ENCODE measurements at places on chromosomes 16 and 17.
A peak's percentile ranks its signal among the peaks of the same experiment; 100 is the strongest.

GRCh38 chr17:17468217-17469010 is 8.4 kb upstream of the MED9 start:
- no peak for DNase-seq

DNA sequence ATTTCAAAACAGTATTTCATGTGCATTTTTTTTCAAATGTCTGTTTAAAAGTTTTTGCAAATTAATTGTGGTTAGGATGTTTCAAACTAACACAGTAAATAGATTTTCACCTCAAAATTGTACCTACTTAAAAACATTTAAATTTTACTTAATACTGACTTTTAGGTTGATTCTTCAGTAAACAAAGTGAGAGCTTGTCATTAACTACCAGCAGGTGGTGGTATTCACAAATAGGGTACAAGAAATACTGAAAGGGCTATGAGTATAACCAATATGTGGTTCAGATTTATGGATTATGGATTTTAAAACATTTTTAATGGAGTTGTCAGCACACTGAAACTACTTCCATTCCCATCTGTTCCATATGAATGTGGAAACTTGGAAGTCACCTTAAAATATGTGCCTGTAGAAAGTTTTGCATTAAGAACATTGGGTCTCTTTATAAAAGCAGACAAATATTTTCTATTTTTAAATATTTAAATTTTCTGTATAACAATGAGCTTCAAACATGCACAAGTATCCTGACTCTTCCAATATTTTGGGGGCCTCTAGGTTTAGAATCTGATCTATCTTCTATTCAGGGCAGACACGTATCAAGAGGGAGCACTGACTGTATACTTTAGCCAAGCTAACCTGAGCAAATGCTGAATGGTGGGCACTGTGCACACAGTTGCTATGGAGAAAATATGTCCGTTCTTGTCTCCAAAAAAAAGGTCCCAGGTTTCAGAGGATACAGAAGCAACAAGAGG is 155.6 kb downstream of the SNX11 start:
- no peak for DNase-seq

DNA sequence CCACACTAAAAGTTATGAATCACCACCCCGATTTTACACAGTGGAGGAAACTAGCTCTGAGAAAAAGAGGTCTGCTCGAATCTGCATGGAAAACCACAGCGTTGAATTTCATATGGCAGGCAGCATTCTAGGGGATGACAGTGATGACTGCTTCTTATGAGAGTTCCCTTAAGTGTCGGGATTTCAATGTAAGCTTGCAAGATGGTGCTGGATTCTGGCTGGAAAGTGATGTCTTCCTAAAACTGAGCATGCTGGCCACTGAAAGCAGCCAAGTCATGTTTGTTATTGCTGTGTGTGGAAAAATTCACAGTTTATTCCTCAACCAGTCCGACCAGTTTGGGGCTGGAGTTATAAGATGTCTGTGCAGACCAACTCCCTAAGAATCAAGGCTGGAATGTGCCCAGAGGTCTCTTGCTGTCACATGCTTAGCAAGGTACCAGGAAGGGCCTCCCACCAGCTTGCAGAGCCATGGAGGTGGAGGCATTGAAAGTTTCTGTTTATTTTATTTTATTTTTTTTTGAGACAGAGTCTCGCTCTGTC is 37.2 kb upstream of the GAN start:
- peak; percentile 56 for DNase-seq

GRCh38 chr16:49856672-49857330 is 889 bp upstream of the ZNF423 start:
- peak; percentile 94 for DNase-seq

GRCh38 chr16:59042301-59042700 is 308.2 kb upstream of the GOT2 start:
- no peak for DNase-seq

GRCh38 chr16:669666-670065 is 1.7 kb downstream of the RHOT2 start:
- DNase-seq = no peak

GRCh38 chr17:12605222-12605621 is 60.5 kb upstream of the MYOCD start:
- no peak for DNase-seq

DNA sequence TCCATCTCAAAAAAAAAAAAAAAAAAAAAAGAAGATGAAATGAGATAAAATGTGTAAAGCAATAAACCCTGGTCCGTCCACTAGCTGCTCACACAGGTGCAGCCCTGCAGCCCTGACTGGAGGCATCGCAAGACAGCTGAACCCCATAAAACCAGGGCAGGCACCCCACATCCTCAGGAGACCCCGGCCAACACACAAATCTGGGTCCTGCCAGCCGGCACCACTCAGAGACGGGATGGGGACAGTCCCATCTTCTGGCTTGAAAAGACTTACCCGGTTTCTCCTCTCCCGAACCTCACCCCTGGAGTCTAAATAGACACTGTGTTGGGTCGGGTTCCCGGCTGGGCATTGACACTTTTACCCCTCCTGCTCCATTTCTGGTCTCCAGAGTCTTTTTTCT is 52.7 kb upstream of the TNRC6C start:
- DNase-seq = no peak

DNA sequence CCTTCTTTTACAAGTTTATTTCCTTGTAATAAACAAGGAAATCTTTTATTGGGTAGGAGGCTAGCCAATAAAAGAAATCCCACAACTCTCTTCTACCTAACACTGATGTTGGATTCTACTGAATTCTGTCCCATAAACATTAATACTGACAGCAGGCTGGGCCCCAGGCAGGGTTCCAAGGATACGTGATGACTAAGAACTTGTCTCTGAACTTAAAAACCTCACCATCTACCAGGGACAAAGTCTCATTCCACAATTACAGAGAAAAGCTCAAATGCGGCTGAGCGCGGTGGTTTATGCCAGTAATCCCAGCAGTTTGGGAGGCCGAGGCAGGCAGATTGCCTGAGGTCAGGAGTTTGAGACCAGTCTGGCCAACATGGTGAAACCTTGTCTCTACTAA is 64.9 kb downstream of the ARHGAP17 start:
- no peak for DNase-seq

- no peak for DNase-seq
Observed at GRCh38 chr16:56382459-56382858, 42.9 kb downstream of the AMFR start.

- no peak for DNase-seq
Observed at GRCh38 chr16:57809276-57810196, 7.2 kb upstream of the KIFC3 start.

DNA sequence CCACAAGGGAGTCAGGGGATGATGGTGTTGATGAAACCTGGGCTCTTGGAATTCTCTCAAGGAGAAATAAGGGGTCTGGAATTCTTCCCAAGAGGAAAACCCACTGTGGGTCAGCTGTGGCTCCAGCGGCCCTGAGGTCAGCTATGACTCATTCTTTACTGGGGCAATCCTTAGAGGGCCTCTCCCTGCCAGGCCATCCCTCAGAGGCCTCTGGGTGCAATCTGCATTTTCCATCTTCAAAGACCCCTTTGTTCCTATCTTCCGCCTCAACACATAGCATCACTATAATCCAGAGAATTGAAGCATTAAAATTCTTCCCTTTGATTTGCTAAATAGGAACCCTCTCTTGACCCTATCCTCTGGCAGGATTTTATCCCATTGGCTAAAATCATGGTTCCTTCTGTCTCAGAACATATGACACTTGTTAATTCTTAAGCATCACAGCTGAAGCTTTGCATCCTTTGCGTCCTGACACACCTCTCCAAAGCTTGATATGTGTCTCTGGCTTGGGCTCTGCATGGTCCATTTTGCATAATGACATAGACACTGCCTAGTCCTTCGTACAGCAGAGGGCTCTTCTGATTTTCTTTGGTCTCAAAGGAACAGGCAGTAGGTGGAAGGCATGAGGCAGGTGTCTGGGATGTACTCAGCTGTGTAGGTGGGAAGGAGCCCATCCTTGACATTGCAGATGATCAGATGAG is 4.4 kb upstream of the KRT37 start:
- no peak for DNase-seq

DNA sequence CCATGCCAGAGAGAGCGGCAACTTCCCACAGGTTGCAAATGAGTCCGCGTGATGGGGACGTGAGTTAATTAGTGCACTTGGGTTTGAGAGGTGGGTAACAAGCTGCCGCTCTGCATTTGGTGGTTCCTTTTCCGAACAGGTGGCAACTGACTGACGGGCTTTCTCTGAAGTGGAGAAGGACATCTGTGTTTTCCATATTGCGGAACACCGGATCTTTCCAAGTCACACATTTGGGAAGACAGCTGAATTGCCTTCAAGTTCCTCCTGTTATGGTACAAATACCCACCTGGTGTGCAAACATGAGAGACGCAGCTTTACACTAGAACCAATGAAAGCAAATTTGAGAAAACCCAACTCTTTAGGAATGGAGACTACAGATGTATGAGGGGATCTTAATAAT is 451.3 kb upstream of the ZFHX3 start:
- DNase-seq = no peak

DNA sequence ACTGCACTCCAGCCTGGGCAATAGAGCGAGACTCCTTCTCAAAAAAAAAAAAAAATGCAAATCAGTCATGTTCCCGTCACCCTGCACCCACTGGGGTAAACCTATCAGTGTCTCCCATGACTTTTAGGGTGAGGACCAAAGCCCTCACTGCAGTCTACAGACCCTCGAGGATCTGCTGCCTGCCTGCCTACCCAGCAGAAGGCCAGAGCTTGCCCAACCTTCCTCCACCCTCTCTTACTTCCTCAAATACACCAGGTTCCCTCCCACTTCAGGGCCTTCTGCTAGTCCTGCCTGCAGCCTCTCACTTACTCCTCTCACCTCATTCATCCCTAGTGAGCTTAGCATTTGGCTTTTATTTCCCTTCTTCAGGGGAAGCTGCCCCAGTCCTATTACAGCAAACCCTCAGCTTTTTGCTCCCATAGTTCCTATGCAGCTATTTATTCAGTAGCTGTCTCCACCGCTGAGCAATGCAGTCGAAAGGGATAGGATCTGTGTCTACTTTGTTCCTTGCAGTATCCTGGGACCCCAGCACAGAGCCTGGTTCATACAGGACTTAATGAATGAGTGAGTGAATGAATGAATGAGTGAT is 17.8 kb upstream of the TOB1 start:
- DNase-seq = no peak

GRCh38 chr17:81178136-81179091 is 12.4 kb upstream of the AATK start:
- no peak for DNase-seq

DNA sequence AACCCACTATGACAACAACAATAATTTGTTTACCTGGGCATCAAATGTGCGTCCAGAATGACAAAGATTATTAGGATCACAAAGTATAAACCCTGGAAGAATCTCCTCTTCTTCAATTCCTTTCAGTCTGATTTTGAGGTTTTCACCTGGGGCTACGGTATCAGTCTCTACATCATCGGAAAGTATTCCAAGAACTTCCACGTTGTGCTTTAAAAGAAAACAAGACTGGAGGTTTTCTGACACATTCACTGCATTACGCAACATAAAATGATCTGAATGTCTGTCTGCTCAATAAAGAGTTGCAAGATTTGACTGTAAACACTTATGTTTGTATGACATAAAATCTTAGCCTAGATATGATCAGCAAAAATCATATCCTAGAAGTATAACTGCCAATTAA is 26.0 kb upstream of the RSL1D1 start:
- no peak for DNase-seq

DNA sequence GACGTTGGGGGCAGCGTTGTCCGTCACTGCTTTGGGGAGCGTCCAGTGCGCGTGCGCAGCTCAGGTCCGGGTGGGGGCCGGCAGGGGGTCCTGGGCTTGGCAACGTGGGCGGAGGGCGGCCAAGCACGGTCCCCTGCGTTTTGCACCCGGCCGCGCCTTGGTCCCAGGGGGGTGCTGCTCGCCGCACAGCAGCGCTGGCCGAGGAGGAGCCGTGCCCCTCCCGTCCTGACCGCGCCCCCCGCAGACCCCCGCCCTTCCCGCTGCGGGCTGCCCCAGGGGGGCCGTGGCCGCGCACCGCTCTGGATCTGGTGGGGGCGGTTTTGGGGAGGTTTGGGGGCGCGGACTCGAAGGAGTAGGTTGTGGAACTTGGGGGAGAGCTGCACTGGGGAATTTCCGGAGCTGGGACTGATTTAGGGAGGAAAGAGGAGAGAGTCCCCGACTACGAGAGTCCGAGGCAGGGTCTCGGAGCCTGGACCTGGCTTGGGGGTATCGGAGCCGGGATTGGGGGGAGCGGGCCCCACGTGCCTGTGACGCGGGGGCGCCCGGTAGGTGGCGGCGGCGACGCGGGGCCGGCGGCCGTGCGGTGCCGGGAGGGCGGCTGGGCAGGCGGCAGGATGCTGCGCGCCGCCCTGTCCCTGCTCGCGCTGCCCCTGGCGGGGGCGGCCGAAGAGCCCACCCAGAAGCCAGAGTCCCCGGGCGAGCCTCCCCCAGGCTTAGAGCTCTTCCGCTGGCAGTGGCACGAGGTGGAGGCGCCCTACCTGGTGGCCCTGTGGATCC is at the start of gene SLC9A5:
Gene SLC9A5, plus strand, starts transcription at position 579 of the 777 bp plus-strand sequence. Its CDS starts 36 bp downstream, at position 615.
- DNase-seq = peak; percentile 46

DNA sequence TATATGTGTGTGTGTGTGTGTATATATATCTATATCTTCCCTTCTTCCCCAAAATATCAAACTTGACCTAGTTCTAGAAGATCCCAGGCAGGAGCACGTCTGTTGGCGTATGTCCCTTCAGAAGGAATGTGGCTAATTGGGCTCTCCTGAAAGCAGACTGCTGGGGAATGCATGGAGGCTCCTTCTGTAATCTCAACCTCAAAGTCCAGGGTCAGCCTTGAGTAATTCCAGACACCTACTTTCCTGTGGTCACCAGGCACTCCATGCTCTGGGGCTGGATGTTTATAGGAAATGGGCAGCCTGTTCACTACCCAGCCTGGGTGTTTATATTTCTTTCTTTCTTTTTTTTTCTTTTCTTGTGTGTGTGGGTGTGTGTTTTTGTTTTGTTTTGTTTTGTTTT is 13.4 kb downstream of the BCO1 start:
- DNase-seq = no peak

DNA sequence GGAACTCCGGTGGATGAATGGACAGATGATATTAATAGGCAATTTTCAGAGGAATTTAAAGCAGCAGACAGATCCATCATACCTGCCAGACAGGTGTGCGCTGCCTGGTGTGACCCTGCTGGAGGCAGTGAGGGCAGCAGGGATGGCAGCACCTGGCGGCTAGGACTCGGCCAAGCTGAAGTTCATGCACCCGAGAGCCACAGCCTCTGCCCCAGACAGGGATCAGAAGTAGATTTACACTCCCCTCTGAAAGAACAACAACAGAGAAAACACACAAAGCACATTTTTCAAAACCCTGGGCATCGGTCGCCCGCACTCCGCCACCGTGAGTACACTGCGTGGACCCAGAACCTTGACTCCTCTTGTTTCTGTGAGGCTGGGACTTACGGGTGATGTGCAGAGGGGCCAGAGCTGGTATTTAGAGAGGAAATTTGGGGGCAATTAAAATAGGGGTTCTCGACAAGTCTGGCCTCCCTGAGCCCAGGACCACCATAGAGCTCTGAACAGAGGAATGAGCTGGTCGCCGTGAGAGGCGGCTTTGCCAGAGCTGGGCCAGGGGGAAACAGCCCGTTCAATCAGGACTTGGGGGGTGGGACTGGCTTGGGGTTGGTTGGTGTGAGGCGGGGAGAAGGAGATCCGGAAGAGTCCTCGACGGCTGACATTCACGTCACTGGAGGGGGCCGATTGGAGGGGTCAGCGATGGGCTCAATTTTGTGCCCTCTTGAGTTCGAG is 101.0 kb downstream of the METRNL start:
- DNase-seq = no peak

- DNase-seq = no peak
Observed at GRCh38 chr16:90012991-90013745, 6.1 kb downstream of the DBNDD1 start.
